Body of pancreas (tissue), 4 donors: ENCODE measurements at places on chromosomes 4 and X. TPM values are rescaled to one million over a fixed set of nuclear protein-coding genes. Genes with fewer than 3 reads are reported as not detected.

Gene BMP3
- 0.26 TPM for total RNA-seq

- H3K36me3 ChIP-seq = no peaks in the 10 kb centered on the region
- H3K27me3 ChIP-seq = no peaks in the 10 kb centered on the region
- H3K4me1 ChIP-seq = no peaks in the 10 kb centered on the region
- no peak overlapping the region for H3K27ac ChIP-seq
- no peak overlapping the region for H3K4me3 ChIP-seq
- DNase-seq = no peak
Observed at GRCh38 chr4:37054531-37055077, 189.9 kb upstream of the NWD2 start.

DNA sequence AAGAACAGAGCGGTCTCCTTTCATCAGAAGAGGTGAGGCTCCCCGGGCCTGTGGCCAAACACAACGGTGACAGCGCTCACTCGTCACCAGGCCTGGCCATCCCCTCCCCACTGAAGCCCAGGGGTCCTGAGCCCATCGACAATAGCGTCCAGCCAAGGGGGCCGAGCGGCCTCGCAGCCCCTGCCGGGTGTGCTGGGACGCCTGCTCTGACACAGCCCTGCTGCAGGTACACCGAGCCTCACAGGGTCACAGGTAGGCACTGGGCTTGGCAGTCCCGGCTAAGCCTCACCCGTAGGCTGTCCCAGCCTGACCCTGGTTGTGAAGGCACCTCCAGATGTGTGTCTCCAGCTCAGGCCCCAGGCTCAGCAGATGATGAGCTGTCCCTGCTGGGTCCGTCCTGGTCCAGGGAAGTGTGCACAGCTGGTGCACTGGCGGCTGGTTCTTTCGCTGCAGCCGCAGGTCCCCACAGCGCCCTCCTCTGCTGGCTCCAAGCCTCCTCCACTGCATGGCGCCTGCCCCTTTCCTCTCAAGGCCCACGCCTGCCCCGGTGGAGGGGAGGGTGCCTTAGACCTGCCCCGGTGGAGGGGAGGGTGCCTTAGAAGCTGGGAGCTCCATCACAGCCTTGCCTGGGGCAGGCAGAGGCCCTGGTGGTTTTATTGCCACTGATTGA, 21.5 kb downstream of the UVSSA start:
- H3K36me3 ChIP-seq = no peaks in the 10 kb centered on the region
- peaks cover 21% of the 10 kb centered on the region for H3K4me1 ChIP-seq
- no peak overlapping the region for H3K4me3 ChIP-seq
- no peak overlapping the region for H3K27ac ChIP-seq
- no peaks in the 10 kb centered on the region for H3K27me3 ChIP-seq
- peak; percentile 17 for DNase-seq

DNA sequence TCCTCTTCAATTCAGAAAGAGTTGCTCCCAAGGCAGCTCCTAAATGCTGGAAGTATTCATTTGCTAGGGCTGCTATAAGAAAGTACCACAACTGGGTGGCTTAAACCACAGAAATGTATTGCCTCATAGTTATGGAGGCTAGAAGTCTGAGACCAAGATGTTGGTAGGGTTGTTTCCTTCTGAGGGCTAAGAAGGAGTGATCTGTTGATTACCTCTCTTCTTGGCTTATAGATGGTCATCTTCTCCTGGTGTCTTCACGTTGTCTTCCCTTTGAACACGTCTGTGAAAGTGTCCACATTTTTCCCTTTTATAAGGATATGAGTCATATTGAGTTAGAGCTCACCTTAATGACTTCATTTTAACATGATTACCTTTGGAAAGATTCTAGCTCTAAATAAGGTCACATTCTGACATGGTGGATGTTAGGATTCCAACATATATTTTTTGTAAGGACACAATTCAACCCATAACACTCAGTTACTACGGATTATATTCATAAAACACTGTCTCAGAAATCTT, 266.3 kb downstream of the SPATA18 start:
- H3K4me3 ChIP-seq = no peak overlapping the region
- no peak for DNase-seq
- no peaks in the 10 kb centered on the region for H3K4me1 ChIP-seq
- H3K36me3 ChIP-seq = no peaks in the 10 kb centered on the region
- H3K27me3 ChIP-seq = no peaks in the 10 kb centered on the region

- H3K27ac ChIP-seq = no peak overlapping the region
- no peak for DNase-seq
- no peaks in the 10 kb centered on the region for H3K27me3 ChIP-seq
- H3K4me1 ChIP-seq = no peaks in the 10 kb centered on the region
Observed at GRCh38 chr4:176363072-176363471, 43.3 kb downstream of the SPCS3 start.

- no peaks in the 10 kb centered on the region for H3K36me3 ChIP-seq
- H3K27me3 ChIP-seq = no peaks in the 10 kb centered on the region
- H3K4me3 ChIP-seq = no peak overlapping the region
- DNase-seq = no peak
Observed at GRCh38 chrX:49842621-49843020, 13.5 kb downstream of the PAGE4 start.

- H3K27ac ChIP-seq = no peak overlapping the region
- H3K4me3 ChIP-seq = no peak overlapping the region
- peaks cover 7% of the 10 kb centered on the region for H3K4me1 ChIP-seq
- H3K36me3 ChIP-seq = no peaks in the 10 kb centered on the region
- no peak for DNase-seq
Observed at GRCh38 chrX:155262970-155263754, 1.1 kb downstream of the RAB39B start.
